ENCODE measurements at places on chromosomes 16 and 17.

- no peak for DNase-seq
Measured at GRCh38 chr17:81710514-81711308, 1.4 kb upstream of the SLC25A10 start.

DNA sequence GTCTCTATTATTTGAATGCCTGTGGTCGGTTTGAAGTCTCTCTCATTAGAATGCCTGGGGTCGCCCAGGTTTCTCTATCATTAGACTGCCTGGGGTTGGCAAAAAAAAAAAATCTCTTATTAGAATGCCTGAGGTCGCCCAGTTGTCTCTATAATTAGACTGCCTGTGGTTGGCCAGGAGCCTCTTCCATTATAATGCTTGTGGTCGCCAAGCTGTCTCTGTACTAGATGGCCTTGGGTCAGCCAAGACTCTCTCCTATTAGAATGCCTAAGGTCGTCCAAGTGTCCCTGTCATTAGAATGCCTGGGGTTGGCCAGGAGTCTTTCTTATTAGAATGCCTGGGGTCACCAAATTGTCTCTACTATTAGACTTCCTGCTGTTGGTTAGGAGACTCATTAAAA is 2228.4 kb downstream of the TP53TG3F start:
- no peak for DNase-seq

GRCh38 chr17:12982224-12982623 is 35.6 kb downstream of the ELAC2 start:
- no peak for DNase-seq

- DNase-seq = no peak
Measured at GRCh38 chr17:27315322-27315721, 21.4 kb downstream of the WSB1 start.

GRCh38 chr16:77387815-77388209 is 47.0 kb downstream of the ADAMTS18 start:
- DNase-seq = no peak

DNA sequence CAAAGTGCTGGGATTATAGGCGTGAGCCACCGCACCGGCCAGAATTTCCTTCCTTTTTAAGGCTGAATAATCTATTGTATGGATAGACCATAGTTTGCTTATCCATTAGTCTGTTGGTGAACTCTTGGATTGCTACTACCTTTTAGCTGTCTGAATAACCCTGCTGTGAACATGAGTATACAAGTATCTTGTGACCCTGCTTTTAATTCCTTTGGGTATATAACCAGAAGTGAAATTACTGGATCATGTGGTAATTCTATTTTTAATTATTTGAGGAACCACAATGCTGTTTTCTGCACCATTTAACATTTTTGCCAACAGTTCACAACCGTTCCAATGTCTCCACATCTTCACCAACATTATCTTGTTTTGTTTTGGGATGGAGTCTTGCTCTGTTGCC is 4.6 kb upstream of the OTOA start:
- DNase-seq = no peak

DNA sequence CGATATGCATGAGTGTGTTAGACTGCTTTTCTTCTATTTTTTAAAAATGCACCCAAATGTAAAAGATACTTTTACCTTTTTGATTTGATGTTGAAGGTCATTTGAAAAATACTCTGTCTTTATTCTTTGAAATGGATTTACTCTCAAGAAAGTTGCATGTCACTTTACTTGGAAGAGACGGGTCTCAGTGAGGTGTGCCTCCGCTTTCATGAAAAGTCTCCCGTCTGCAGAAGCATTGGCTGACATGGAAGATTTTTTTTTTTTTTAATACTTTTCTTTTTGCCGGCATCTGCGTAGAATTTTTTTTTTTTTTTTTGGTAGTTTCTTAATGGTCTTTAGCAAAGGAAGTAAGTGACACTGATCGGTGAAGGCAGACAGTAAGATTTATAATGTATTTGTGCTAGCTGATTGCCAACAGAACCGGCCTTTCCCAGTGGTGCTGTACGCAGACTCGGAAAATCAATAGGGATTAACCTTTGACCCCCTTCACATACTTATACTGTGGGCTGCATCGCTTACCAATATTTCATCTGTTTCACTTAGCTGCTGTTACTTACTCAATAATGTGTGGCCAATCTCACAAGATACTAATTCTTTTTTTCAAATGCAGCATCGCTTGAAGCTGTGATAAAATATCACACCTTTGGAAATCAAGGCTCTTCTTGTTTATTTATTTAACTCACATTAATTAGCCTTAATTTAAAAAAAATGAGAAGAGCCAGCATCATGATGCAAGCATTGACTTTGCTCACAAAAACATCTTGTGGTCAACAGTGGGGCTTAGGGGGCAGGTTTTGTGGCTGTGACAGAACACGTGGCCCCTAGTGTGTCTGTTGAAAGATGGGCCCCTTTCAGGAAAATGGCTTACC is 383.9 kb downstream of the WWOX start:
- DNase-seq = no peak

DNA sequence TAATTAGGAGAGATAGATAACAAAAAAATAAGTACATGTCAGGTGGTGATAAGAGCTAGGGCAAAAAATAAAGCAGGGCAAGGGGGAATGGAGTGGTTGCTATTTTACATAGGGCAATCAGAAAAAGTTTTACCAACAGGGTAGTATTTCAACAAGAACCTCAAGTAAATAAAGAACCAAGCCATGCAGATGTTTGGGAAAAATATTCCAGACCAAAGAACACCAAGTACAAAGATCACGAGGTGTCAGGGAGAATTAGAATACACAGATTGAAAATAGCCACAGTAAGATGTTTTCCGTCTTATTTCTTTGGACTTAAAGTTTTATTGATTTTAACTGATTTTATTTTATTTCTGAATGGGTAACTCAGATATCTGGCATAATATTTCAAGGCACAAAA is 11.1 kb downstream of the SYNRG start:
- no peak for DNase-seq

- no peak for DNase-seq
Measured at GRCh38 chr17:78266771-78267170, 35.3 kb downstream of the TMEM235 start.
